ENCODE measurements at places on chromosomes 12 and 14.

DNA sequence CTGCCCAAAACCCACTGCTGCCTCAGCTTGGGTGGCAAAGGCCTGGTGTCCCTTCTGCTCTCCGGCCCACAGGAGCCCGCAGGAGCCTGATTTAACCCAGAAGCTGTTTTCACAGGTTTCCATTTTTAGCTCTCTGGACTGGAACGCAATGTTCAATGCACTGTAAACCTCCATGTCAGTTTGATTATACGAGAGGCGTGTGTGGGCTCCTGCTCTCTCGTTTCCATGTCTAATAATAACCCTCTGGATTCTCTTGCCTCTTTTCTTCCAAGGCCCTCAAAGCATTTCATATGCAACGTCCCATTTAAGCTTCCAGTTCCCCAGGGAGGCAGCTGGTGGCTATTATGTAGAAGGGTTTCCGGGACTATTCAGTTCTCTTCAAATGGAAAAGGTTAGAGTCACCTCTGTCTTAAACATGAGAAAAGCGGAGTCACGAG lies 161.1 kb downstream of the SUDS3 start:
- DNase-seq, result no peak

GRCh38 chr14:28770061-28770460 lies 3.5 kb downstream of the FOXG1 start:
- DNase-seq, result no peak

- DNase-seq, result peak; percentile 58
Observed at GRCh38 chr14:91252871-91253794, 8.6 kb upstream of the GPR68 start.

- DNase-seq, result no peak
Observed at GRCh38 chr12:81472934-81473333, 286.2 kb downstream of the PPFIA2 start.

DNA sequence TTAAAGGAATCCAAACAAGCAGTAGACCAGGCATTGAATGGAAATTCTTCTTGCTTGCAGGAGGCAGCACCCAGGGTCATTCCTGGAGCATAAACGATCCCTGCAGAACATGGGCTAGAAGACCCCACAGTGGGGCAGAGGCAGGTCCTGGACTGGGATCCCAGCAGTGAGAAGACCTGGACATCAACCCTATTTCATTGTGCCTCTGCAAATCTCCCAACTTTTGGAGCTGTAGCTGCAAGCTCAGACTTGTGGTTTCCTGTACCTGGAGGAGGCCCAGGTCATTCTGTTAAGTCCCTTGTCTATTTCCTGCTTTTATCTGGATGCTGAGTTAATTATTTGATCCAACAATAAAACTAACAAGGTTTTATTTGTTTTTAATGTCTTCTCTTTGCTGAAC lies 61.7 kb downstream of the CALM1 start:
- no peak for DNase-seq

GRCh38 chr14:102699416-102700110 lies 77.7 kb upstream of the TRAF3 start:
- no peak for DNase-seq

GRCh38 chr12:27001663-27002062 lies 12.5 kb downstream of the TM7SF3 start:
- no peak for DNase-seq

DNA sequence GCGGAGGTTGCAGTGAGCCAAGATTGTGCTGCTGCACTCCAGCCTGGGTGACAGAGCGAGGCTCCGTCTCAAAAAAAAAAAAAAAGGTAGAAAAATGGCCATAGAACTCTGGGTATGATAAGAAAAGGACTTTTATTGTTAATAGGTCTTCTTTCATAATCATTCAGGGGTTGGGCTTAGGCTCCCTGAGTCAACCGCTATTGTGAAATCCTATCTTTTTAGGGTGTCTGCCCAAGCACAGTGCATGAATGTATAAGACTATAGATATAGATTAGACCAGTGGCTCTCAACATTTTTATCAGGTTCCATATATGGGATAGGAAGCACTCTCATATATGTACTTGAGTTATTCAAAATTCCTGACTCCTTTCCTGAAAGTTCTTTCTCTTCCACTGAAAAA lies 48.7 kb upstream of the USP15 start:
- no peak for DNase-seq

Measured in activated naive CD8-positive, alpha-beta T cell treated with anti-CD3 and anti-CD28 coated beads for 36 hours (primary cell).